Cortex of kidney (tissue), 1 donor: ENCODE measurements at places on chromosomes 11 and 22.

- no peak for DNase-seq
These were observed 9.4 kb downstream of the TUG1 start for GRCh38 chr22:30978304-30978962.

DNA sequence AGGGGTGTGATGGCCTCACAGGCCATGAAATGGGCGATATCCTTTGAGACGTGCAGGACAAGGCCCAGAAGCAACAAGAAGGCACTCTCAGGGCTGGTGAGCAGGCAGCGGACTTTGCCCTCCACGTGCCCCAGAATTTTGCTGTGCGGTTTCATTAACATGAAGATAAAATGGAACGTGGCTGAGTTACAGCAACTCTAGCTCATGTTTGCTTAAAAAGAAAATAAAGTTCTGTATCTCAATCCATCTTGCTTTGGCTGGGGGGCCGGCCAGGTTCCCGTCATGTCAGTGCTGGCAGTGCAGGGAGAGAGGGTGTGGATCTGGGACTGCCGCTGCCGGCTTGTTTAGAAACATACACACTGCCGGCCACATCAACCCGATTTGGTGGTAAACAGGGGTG is 370.1 kb downstream of the OPCML start:
- DNase-seq, result no peak

DNA sequence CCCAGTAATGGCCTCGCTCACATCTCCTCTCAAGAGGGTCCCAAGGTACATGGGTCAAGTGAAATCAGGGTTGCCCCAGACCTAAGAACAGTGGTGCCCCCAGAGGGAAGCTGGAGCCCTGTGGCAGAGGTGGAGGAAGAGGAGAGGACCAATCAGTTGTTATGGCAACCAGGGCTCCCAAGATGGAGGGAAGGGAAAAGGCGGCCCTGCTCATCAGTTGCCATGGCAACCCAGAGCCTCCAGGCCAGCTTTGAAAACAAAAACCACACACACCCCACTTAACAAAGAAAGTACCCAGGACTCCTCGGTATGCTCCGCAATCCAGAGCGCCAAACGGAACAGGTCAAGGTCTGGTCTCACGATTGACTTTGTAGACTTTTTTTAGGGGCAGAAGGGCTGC is 53.5 kb upstream of the SLC35C1 start:
- no peak for DNase-seq

GRCh38 chr22:24938741-24939341 is 7.7 kb downstream of the LHFPL7 start:
- DNase-seq, result no peak

DNA sequence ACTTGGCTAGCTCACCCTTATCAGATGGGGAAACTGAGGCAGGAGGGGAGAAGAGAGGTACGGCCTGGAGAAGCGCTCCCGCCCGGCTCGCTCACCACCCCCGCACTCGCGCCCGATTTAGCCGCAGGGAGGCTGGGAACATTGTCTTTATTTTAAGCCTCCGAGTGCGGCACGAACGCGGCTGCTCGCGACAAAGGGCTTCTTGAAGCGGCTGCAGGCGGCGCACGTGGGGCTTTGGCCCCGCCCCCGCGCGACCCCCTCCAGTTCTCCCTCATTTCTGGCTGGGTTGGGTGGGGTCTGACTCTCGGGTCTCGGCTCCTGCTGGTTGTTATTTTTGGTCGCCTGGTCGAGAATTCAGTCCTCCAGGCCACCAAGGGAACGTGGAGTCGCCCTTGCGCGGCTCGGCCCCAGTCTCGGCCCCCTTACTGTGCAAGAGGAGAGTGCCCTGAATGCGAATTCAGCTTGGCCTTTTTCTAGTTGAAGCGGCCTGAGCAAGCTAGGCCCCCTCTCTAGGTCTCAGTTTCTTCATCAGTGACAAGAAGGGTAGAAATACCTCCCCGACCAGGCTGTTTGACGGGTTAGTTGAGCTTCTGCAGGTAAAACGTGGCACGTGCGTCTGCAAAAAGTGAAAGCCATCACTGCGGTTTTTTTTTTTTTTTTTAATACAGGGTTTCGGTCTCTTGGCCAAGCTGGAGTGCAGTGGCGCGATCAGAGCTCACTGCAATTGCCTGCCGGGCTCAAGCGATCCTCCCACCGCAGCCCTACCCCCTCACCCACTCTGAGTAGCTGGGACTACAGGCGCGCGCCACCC is 2.6 kb upstream of the CHRM1 start:
- DNase-seq, result no peak

GRCh38 chr22:49371325-49372110 is 456.2 kb downstream of the BRD1 start:
- DNase-seq, result no peak

GRCh38 chr11:81579339-81579738 is 1154.3 kb downstream of the FAM181B start:
- no peak for DNase-seq

DNA sequence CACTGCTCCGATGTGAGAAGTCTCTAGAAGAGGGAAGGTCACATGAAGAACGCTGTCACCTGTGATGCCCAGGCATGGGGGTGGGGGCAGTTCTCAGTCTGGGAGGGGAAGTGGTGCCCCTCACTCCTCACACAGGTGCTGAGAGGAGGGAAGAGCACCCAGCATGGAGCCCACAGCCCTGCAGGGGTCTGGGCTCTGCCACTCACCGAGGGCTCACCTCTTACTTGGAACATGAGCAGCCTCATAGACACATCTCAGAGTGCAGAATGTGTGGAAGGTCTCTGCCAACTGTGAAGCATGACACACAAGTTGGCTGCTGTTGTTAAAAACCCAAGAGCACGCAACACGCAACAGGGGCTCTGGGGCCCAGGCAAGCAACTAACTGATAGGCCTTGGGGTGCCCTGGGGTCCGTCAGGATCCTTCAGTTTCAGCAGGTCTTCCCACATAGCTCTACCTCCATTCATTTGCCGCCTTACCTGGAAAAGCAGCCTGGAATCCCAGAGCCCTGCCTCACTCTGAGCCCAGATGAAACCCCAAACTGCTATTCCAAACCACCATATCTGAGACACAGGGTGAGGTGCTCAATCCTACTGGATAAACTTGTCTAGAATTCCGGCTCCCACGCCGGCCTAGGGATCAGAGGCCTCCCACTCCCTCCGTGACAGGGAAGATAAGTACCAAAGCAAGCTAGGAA is 17.5 kb upstream of the TMPRSS4 start:
- DNase-seq, result no peak

DNA sequence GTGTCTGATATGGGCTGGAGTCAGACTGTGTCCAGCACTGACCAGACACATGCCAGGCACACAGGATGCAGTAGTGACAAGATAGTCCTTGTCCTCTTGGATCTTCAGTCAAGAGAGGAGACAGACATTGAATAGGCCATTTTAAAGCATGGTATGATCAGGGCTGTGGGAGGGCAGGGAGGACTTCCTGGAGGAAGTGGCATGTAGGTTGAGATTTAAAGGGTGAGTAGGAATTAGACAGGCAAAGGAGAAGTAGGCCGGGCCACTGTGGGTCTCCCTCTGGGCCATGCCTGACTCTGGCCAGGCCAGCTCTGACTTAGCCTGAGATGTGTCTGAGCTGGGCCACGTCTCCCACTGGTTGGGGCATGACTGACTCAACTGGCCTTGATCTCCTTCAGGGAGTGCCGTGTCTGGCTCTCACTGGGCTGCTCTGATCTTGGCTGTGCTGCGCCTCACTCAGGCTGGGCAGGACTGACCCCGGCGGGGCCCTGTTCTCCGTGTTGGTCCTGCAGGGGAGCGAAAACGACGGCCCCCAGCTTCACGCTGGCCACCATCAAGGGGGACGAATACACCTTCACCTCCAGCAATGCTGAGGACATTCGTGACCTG is 71.2 kb downstream of the MYO7A start:
- no peak for DNase-seq

- no peak for DNase-seq
These were observed 6.6 kb upstream of the KLHL35 start for GRCh38 chr11:75439495-75440120.

DNA sequence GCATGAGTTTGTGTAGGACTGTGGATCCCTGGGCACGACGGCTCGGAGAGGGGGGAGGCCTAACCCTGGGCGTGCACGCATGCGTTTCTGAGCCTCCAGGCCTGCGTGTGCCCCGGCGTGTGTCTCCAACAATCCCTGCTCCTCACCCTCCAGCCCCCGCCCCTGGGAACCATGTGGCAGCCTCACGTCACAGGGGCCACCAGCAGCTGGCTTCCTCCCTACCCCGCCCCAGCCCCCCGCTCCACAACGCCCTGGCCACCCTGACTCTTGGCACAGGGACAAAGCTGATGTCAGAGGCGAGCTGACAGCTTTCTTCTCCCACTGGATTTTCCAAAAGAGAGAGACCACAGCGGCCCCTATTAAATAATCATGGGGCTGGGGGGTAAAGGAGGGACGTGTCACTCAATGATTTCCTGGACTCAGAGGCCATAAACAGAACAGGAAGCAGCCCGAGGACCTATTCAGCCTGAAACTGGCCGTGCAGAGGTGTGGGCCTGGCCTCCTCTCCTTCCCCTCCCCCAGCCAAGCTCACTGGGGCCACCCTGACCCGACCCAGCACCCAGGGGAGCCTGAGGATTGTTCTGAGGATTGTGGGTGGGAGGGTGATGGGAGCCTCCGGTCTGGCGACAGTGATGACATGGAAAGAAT is 6.8 kb upstream of the LIF start:
- no peak for DNase-seq

DNA sequence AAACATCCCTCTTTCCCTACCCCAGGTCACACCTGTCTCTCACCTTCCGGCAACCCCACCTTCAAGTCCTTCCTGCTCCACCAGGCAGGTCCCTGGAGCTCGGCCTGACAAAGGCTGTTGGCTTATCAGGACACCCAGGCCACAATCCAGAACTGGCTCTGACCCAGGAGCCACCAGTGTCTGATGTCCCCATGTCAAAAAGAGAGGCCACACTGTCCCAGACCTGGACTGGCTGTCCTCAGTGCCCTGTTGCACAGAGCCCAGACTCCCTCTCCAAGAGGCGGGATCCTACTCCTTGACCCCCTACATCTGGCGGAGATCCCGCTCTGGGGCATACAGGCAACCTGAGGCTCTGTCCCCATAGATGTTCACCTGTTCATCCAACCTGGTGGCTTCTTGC is 116.0 kb downstream of the MN1 start:
- DNase-seq, result no peak

GRCh38 chr11:6437993-6438392 is 2.8 kb downstream of the HPX start:
- no peak for DNase-seq

GRCh38 chr11:126711977-126712625 is 288.5 kb downstream of the KIRREL3 start:
- no peak for DNase-seq

- DNase-seq, result no peak
These were observed 324.1 kb downstream of the C11orf87 start for GRCh38 chr11:109745996-109746625.

DNA sequence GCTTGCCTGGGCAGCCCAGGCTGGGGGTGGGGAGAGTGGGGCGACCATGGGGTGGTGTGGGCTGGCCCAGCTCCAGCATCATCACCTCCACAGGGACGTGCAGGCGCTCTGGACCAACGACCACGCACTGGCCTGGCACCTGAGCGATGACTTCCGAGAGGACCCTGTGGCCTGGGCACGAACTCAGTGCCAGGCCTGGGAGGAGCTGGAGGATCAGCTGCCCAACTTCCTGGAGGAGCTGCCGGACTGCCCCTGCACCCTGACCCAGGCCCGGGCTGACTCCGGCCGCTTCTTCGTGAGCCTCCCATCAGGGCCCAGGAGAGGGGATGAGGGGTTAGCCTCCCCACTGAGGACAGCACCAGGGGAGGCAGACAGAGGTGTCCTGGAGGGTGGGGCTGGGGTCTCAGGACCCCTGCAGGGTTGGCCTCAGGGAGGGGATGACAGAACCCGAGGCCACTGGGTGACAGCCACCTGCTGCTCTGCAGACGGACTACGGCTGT is 3.8 kb downstream of the SUSD2 start:
- no peak for DNase-seq

DNA sequence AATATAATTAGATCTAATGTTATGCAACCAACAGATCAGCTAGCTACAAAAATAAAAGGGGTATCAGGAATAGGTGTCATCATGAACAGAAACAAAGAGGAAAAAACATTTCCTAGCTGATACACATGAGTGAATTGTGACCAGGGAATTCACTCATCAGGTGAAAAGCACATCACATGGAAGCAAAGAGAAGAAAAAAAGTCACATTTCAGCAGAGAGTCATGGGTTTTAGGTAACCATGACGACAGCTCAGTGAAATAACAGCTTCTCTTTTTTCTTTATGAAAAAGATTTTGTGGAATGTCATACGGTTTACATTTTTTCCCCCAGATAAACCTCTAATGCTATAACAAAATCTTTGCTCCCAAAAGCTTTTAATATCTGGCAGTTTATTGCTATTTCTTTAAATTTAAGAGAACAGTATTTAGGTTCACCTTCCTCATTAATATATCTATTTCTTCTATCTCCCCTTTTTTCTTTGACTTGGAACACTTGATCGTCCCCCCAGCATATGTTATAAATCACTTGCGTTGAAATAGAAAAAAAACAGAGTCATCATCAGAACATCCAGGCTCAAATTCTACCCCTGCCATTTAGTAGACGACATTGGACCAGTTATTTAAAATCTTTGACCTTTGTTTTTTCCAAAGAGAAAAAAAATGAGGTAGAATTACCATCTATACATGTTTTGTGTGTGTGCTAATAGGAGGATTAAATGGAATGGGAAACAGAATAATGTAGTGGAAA is 5.3 kb downstream of the TYR start:
- DNase-seq, result no peak

DNA sequence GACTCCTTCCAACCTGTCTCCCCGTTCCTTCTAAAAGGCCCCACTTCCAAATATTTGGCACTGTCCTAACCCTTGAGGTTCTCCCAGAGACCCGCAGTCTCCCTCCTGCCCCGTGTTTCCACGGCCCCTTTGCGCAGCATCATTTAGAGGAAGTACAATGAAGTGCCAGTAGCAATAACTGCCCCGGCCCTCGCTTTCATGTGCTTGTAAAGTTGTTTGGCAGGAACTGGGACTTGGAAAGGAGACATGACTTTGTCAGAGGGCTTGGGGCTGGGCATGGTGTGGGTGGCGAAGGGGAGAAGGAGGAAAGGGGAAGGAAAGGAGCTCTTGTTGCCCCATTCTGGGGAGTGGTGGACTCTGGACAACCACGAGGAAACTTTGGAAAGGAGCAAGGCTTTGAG is 2.6 kb downstream of the CD44 start:
- DNase-seq, result no peak

DNA sequence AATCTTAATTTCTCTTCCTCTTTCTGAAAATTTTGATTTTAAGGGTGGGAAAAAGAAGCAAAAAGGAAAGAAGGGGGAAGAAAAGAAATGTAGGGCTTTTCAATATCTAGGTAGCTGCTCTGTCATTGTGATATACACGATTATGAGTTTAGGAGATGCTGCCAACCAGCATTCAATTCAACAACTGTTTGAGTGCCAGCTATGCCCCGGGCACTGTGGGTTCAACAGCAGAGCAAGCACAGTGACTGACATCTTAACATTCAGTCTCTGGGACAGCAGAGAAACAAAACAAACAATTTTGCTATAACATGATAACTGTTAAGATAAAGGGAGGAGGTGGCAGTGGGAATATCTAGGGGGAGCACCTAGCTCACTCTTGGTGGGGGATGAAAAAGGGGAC is 91.6 kb downstream of the DBX1 start:
- no peak for DNase-seq

- no peak for DNase-seq
These were observed 89.2 kb upstream of the NCAM1 start for GRCh38 chr11:112871909-112872500.

GRCh38 chr11:32438866-32439489 is 3.6 kb upstream of the WT1 start:
- no peak for DNase-seq

GRCh38 chr11:93668171-93668570 is 6.7 kb downstream of the CEP295 start:
- DNase-seq, result no peak

GRCh38 chr22:28243539-28243938 is 324.5 kb upstream of the PITPNB start:
- no peak for DNase-seq

GRCh38 chr11:2264366-2265053 is 5.9 kb downstream of the ASCL2 start:
- no peak for DNase-seq
